ENCODE measurements at places on chromosomes 3 and 15.
A peak's percentile ranks its signal among the peaks of the same experiment; 100 is the strongest.

GRCh38 chr3:141243271-141243707, 11.7 kb downstream of the PXYLP1 start:
- DNase-seq = no peak

- DNase-seq = peak; percentile 4
These were observed 4.4 kb upstream of the XIRP1 start for GRCh38 chr3:39196671-39197356.

- no peak for DNase-seq
These were observed 180.8 kb downstream of the ATP10A start for GRCh38 chr15:25682340-25682739.

GRCh38 chr3:16319723-16320122, 54.7 kb downstream of the OXNAD1 start:
- no peak for DNase-seq
